ENCODE measurements at places on chromosomes 7 and 10. TPM values are rescaled to one million over a fixed set of nuclear protein-coding genes. Genes with fewer than 3 reads are reported as not detected.
A peak's percentile ranks its signal among the peaks of the same experiment; 100 is the strongest.

DNA sequence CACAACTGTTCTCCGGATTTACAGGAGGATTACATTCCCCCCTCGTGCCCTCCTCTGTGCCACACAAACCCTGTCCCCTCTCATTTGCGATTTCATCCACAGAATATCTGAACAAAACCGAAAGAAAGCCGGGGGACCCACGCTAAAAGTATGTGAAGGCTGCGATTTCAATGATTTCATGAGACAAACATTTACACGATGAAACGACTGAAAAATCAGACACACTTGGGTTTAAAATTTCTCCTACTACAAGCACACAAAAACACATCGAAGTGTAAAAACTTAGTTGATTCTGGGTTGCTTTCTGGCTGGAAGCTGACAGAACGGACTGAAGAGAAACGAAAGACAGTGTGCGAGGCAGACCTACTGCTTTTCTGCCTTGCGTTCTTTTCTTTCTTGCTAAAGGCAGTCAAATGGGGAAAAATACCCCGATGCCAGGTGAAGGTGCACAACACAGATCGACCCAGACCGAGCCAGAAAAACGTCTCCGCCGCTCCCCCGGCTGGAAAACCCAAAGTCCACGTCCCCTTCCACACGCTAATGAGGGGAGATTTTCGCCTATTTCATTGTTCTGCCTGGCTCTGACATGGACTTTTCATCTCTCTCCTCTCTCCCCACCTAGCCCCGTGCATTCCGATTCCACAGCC, 1.2 kb downstream of the HIPK2 start:
- no peak for ATAC-seq

DNA sequence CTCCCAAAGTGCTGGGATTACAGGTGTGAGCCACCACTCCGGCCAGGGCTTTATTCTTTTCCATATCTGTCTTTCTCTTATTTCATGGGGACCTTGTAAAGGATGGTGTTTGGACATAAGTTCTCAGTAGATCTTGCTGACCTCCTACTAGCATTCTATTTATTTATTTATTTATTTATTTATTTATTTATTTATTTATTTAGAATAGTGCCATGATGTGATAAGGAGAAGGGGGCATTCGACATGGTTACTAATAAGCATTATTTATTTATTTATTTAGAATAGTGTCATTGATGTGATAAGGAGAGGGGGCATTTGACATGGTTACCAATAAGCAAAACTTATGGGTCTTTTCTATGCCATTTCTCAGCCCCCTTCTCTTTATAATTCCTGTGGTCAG, 176.9 kb downstream of the LRRC4 start:
- no peak for ATAC-seq

GRCh38 chr10:53403688-53404087, 631.1 kb upstream of the MBL2 start:
- ATAC-seq, result peak; percentile 33

DNA sequence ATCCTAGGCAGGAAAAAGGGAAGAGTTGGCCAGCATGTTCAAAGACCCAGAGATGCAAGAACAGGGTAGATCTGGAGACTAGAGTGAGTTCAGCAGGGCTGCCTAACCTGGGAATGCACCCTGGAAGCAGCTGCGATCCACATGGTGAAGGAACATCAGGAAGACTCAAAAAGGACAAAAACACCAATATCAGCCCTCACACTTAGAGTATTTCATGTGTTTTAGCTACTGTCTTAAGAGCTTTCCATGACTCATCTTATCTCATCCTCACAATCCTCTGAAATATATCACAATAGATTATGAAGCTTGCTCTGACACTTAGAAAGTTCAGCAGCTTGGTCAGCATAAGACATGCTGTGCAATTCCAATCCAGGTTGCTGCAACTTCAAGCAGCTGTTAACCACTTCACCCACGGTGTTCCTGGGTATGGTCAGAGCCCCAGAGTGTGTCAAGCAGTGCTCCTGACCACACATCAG, 380.9 kb downstream of the PARD3 start:
- peak; percentile 47 for ATAC-seq

CPA1 gene
- not detected for total RNA-seq
